ENCODE measurements at places on chromosomes 3 and 15.
A peak's percentile ranks its signal among the peaks of the same experiment; 100 is the strongest.

- no peak for DNase-seq
These were observed 397 bp downstream of the PLXND1 start for GRCh38 chr3:129605922-129606635.

DNA sequence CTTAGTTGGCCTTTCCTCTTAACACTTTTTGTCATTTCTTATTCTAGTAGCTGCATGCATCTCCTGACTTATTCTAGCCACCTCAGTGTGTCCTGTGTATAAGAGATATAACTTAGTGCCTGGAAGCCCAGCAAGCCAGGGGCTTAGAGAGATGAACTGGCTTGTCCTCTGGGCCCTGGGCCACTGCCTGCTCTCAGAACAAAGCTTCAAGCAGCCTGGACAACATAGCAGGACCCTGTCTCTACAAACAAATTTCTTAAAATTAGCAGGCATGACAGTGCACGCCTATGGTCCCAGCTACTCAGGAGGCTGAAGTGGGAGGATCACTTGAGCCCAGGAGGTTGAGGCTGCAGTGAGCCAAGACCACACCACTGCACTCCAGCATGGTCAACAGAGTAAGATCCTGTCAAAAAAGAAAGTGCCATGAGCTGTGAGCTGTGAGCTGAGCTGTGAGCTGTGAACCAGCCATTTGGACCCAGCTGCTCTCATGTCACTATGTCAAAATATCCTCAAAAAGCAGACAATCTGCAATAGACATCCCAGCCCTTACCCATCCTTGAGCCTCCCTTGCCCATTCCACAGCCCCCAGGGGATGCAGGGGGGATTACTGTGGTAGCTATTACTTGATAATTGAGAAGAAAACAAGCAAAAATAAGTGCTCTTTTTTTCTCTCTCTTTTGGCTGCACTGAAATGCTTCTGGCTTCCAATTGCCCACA is 174.5 kb downstream of the OPA1 start:
- DNase-seq, result peak; percentile 54

GRCh38 chr15:75705854-75706681 is 6.6 kb downstream of the CSPG4 start:
- no peak for DNase-seq

- DNase-seq, result no peak
These were observed 1.3 kb downstream of the XIRP1 start for GRCh38 chr3:39191111-39191510.

DNA sequence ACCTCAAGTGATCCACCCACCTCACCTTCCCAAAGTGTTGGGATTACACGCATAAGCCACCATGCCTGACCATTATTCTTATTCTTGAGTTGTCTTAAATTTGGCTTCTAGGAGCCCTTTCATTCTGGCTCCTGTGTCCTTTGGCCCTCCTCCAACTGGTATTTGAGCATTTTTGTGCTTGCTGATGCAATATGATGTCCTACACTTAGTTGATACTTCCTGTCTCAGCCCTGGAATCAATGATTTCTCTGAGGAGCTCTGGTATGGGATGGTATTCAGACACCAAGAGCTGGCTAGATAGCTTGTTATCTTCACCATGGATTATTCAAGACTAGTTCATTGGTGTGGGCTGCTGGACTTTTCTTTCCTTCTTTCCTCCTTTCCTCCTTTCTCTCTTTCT is 25.4 kb downstream of the ZNF621 start:
- DNase-seq, result no peak

GRCh38 chr15:88300089-88300488 is 43.5 kb upstream of the NTRK3 start:
- no peak for DNase-seq

DNA sequence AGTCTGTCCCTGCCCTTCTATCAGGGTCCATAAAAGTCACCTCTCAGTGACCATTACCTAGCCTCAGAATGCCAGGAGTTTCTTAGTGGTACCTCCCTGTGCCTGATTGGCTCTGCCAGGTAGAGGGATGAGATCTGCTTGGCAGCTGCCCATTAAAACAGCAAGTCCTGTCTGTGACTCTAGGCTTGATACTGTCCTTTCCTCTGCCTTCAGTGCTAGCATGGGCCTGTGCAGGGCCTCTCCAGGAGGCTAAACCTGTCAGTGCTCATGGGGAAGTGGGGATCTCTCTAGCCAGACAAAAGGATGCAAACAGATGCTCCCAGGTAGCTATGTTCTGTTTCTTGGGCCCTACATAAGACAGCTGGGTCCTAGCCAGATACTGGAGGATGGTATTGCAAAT is 10.0 kb upstream of the MANF start:
- no peak for DNase-seq

DNA sequence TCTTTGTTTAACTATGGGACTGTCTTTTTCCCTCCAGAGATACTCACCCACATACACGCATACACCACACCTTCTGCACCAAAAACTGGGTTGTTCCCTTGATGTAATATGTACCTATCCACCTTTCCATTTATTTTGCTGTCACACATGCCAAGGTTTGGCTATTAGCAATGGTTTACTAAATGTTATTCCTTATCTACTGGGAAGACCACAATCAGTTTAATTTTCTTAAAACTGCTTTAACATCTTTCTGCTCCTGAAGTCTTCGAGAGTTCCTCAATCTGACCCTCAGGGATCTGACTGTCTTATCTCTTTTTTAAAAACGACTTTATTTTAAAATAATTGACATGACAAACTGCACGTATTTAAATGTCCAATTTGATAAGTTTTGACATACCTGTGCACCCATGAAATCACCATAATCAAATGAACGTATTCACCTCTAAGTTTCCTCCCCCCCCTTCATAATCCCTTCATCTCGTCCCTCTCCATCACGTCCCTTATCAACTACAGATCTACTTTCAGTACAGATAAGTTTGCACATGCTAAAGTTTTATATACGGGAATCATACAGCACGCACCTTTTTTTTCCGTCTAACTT is 805 bp upstream of the TRPM7 start:
- no peak for DNase-seq

Measured in osteocyte (in vitro differentiated cells).